ENCODE measurements at places on chromosomes 11 and 22.

DNA sequence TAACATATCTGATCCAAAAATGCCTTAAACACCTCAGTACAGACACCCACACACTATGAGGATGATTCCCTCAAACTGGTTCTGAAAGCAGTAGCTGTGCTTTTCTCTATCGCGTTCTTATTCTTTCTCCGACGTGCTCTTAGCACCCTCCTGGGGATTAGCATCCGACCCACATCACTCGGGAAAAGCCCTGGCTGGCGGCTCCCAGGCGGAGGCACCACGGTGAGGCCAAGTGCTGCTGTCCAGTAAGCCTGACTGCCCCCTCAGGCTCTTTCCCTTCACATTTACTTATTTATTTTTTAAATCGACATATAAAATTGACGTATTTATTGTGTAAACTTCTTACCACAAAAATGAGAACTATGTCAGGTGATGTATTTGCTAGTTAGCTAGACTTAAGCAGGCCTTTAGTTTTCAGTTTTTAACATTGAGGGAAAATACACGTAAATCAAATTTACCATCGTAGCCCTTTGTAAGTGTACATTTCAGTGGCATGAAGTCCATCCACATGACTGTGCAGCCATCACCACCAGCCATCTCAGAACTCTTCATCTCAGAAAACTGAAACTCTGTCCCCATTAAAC is 19.2 kb downstream of the TBX1 start:
- no peak for DNase-seq

DNA sequence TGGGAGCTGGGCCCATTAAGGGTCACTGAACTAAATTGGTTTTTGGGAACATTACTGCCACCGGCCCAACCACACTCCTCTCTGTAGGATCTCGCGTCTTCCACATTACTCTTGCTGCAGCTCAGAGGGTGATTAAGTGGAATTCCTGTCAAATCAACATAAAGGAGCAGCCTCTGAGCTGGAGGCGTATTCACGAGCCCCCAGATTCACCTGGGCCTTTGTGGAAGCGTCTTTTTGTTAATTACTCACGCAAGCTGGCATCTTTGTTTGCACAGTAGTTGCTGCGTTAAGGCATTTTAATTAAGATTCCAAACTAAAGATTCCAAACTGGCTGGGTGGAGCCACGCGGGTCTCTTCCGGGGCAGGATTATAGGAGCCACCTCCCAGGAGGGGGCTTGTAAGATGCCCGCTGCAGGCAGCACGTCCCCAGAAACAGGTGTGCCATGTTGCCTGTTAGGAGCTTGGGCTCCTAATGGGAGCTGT is 21.5 kb upstream of the RFPL3 start:
- no peak for DNase-seq

DNA sequence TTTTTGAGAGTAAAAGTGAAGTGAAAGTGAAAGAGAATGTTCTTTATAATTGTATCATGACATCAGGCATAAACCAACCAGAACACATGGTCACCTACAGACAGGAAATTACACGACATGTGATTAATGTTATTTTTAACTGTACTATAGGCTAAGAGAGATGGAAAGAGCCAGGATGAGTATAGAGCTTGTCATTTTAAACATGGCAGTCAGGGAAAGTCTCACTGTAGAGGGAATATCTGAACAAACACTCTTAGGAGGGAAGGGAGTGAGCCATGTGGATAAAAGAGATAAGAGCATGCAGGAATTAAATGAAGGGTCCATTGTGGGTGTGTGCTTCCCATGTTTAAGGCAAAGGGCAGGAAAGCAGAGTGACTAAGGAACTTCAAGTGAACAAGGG is 599.1 kb upstream of the FAT3 start:
- peak; percentile 3 for DNase-seq

- no peak for DNase-seq
Measured at GRCh38 chr11:79352349-79352703, 88.5 kb downstream of the TENM4 start.

GRCh38 chr11:131982154-131982553 is 611.7 kb downstream of the NTM start:
- DNase-seq, result no peak

- no peak for DNase-seq
Measured at GRCh38 chr22:48356731-48357130, 1470.9 kb downstream of the BRD1 start.

DNA sequence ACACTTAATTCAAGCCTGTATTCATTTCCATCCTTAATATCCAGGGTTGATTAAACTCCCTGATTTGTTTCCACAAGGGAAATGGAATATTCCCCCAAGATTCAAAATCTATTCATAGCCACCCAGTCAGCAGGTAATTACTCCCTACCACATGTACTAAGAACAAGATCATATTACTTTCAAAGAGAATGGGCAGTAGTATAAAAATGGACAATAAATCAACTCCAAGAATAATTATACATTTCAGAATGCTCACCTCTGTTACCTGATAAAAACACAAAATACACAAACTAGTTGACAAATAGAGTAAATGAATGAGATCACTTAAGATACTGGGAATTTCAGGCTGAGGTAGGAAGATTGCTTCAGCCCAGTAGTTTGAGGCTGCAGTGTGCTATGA is 8.5 kb upstream of the FEZ1 start:
- DNase-seq, result no peak

GRCh38 chr22:29555065-29555644 is 1.6 kb upstream of the THOC5 start:
- no peak for DNase-seq

DNA sequence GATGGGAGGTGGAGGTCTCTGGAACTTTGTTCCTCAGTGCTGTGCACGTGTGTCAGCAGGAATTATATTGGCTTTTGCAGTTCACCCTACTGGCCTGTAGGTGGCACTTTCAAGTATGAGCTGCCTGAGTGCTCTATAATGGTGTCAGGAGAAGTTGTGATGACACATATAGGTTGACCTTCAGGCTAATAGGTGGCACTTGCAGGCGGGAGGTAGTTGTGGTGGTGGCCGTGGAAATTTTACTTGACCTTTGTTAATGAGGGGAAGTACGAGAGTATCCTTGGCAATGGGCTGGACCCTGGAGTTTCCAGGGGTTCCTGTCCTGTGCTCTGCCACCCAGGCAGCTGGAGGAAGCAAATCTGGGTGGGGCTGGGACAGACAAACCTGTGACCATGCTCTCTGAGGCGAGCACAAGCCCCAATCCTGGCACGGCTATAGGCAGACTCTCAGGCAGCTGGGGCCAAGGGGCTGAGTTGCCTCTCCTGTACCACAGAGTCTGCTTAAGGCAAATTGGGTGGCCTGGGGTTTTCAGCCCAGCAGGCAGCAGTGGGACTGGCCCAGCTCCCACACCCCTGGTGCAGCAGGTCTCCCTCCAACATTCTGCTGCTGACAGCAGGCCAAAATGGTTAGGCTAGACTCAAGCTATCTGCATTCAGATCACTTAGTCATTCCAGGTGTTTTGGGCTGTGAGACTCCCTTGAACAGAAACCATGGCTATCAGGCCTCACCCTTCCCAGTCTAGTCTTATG is 147.5 kb upstream of the CTSC start:
- DNase-seq, result peak; percentile 72
